ENCODE measurements at places on chromosomes 6 and 20.

DNA sequence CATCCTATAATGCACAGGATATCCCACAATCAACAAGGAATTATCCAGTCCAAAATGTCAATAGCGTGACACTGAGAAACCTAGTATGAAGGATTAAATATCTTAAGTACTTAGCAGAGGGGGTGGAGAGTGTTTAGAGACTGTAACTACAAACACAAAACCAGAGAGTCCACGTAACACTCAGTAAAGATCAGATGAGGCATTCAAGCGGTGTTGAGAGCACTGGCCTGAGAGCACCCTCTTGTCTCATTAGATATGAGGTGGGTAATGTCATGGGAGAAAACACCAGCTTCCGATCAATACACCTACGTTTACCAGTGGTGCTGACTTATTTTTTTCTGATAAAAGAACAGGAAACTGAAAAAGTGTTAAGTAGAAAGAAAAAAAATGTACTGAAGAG, 2.3 kb downstream of the FAM184A start:
- DNase-seq = no peak

DNA sequence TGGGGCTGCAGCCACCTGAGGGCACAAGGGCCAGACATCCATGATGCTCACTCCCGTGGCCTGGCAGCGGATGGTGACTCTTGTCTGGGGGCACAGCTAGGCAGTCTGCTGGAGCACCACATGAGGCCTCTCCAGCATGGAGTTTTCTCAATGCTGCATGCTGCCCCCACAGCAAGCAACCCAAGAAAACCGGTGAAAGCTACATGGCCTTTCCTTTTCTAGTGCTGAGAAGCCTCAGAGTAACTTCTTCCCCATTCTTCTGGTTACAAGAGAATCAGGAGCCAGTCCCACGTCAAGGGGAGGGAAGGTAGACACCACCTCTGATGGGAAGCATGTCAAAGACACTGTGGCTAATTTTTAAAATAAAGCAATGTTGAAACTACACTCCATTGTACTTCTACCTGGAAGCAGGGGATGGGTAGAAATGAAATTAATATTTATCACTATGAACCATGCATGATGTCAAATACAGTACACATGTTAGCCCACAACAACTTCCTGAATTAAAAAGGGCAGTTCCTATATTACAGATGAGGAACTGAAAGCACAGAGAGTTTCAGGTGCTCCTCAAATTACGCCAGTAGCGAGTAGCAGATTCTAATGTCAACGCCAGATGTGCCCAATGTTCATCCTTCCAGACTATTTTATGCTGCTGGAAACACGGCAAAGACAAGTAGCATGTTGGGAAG, 101.5 kb downstream of the LAMP5 start:
- DNase-seq = no peak

DNA sequence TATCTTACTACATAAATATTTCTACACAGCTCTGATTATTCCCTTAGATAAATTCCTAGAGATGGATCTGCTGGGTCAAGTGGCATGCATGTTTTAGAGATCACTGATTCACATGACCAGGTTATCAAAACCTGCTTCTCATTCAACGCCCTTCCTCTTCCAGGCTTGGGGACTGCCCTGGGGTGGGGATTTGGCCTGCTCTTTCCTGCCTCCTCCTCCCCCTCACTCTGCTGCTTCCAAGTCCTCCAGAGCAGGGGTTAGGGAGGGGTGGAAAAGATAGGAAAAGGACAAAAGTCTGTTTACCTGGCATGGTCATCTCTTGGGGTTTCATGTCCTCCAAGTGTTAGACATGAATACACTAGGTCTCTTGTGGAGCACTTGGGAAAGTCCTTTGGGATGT, 105.6 kb upstream of the GPR6 start:
- DNase-seq = no peak

- DNase-seq = no peak
Observed at GRCh38 chr6:135535989-135536414, 38.5 kb upstream of the AHI1 start.

DNA sequence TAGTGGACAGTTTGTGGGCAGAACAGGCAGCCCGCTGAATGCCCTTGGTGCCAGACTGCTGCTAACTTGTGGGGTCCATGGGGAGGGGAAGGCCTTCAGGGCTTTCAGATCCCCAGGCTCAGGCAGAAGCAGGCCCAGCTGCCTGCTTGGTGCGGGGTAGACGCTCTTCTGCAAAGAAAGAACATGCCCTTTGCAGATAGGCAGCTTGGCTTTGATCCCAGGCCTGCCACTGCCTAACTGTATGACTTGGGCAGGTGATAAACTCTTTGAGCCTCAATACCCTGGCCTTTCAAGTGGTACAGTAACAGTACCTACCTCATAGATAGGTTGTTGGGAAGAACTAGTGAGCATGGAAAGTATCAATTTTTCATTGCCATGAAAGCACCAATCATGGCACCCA, 28.4 kb downstream of the CHMP4B start:
- no peak for DNase-seq

DNA sequence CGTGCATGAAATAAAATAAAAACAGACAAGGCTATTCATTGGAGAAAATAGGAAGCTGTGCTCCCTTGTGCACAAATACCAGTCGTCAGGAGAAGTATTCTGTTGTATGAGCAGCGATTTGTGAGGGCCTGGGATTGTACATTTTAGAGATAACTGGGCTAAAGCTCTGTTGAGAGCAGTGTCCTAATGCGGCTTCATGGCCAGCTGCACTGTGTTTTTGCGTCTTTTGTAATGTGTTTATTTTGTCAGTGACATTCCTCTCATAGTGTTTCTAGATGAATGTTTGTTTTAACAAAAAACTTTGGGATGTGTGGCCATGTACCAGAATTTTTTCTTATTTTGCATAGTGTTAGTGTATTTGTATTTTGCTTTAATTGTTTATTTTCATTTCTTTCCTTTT, 14.8 kb downstream of the ERMARD start:
- DNase-seq = no peak

GRCh38 chr6:33171016-33171879, 21.0 kb downstream of the COL11A2 start:
- no peak for DNase-seq

Data from mesothelial cell of epicardium (in vitro differentiated cells).